Pancreas (tissue), 10 donors: ENCODE measurements at places on chromosomes 16 and 17. TPM values are rescaled to one million over a fixed set of nuclear protein-coding genes. Genes with fewer than 3 reads are reported as not detected.

- peak overlapping the region; percentile 68 for H3K27ac ChIP-seq
- no peak overlapping the region for H3K4me3 ChIP-seq
- H3K27me3 ChIP-seq = no peaks in the 10 kb centered on the region
Measured at GRCh38 chr17:32936894-32937500, 9.0 kb downstream of the TMEM98 start.

- H3K27ac ChIP-seq = no peak overlapping the region
- no peaks in the 10 kb centered on the region for H3K27me3 ChIP-seq
- H3K4me1 ChIP-seq = no peaks in the 10 kb centered on the region
Measured at GRCh38 chr17:39094607-39095308, 56.7 kb downstream of the PLXDC1 start.

DNA sequence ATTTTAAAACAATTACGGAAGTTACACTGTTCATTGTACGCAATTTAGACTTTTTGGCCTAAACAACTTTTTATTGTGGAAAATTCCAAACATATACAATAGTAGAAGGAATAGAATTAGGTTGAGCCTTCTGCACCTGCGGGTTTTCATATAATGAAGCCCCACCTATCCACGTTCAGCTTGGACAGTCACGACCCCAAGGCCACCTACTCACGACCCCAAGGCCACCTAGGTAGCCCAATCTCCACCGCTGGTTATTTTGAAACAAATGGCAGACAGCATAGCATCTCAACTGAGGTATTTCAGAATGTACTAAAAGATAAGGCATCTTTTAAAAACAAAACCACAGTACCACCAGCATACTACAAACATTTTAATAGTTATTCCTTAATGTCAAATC, 631 bp downstream of the NLRC5 start:
- H3K4me1 ChIP-seq = no peaks in the 10 kb centered on the region
- H3K27me3 ChIP-seq = no peaks in the 10 kb centered on the region
- H3K27ac ChIP-seq = no peak overlapping the region

DNA sequence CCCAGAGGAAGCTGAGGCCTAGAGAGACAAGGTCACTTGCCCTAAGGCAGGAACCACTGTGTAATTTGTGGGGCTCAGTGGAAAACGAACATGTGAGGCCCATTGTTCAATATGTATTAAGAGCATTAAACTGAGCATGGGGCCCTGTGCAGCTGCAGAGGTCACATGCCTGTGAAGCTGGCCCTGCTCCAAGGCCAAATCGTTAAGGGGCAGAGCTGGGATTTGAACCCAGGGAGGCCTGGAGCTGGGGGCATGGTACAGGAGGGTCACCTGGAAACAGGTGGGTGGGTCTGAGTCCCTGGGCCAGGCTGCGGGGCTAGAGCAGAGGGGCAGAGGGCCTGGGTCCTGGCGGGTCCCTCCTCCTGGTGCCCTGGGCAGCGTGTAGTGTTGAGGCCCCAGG, 19.7 kb downstream of the C16orf74 start:
- no peak for DNase-seq
- no peak overlapping the region for H3K4me3 ChIP-seq
- H3K27me3 ChIP-seq = no peaks in the 10 kb centered on the region
- H3K27ac ChIP-seq = no peak overlapping the region
- no peaks in the 10 kb centered on the region for H3K36me3 ChIP-seq

GRCh38 chr17:82794781-82795482, 43.1 kb downstream of the TBCD start:
- peak overlapping the region; percentile 9 for H3K27ac ChIP-seq
- no peak overlapping the region for H3K4me3 ChIP-seq
- no peak for DNase-seq
- H3K4me1 ChIP-seq = no peaks in the 10 kb centered on the region
- H3K27me3 ChIP-seq = no peaks in the 10 kb centered on the region

DNA sequence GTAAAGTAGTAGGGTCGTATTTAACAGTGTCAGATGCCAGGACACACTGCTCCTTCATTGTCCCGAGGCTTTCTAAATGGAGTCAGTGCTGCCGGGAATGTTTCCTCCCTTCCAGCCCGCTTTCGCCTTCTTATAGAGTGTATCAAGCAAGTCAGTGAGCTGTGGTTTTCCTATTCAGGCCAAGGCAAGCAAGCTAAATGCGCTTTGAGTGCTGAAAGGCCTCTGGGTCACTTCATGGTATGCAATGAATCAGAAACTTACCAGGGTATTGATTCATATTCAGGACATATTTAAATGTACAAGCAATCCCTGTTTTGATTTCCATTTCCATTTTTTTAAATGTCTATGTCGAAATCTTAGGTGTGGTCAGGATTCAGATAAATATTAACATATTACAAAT, 327.9 kb upstream of the SOX9 start:
- DNase-seq = no peak
- H3K27ac ChIP-seq = no peak overlapping the region
- H3K36me3 ChIP-seq = no peaks in the 10 kb centered on the region
- H3K4me3 ChIP-seq = no peak overlapping the region

DNA sequence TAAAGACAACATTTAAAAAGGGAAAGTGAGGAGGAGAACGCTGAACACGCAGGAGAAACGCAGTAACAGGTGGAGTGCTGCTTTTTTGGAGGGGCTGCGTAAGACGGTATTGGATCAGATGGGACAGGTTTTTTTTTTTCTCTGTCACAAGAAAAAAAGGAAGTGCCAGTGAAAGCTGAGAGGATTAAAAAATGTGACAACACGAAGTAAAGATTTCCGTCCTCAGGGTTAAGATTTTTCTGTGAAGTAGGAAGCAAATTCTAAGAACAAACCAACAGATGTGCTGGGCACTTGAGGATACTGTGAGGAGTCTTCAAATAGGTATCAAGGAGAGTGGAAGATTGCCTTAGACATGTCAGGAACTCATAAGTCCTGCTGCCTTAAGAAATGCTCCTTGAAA, 5.8 kb upstream of the ABCA9 start:
- no peaks in the 10 kb centered on the region for H3K36me3 ChIP-seq
- no peak for DNase-seq
- H3K27me3 ChIP-seq = no peaks in the 10 kb centered on the region
- H3K27ac ChIP-seq = no peak overlapping the region
- no peak overlapping the region for H3K4me3 ChIP-seq
- peaks cover 3% of the 10 kb centered on the region for H3K4me1 ChIP-seq

- H3K4me1 ChIP-seq = no peaks in the 10 kb centered on the region
- DNase-seq = no peak
- H3K4me3 ChIP-seq = no peak overlapping the region
Measured at GRCh38 chr17:51170736-51171135, 4.5 kb downstream of the NME2 start.

- H3K27me3 ChIP-seq = no peaks in the 10 kb centered on the region
- no peak overlapping the region for H3K27ac ChIP-seq
- H3K36me3 ChIP-seq = no peaks in the 10 kb centered on the region
- no peak for DNase-seq
Measured at GRCh38 chr17:2835780-2836179, 39.5 kb downstream of the RAP1GAP2 start.

- no peak overlapping the region for H3K4me3 ChIP-seq
- no peaks in the 10 kb centered on the region for H3K4me1 ChIP-seq
- no peaks in the 10 kb centered on the region for H3K27me3 ChIP-seq
- H3K36me3 ChIP-seq = no peaks in the 10 kb centered on the region
- H3K27ac ChIP-seq = no peak overlapping the region
- no peak for DNase-seq
Measured at GRCh38 chr17:72749119-72749572, 343.3 kb downstream of the SLC39A11 start.

GRCh38 chr17:77718669-77718961, 239.9 kb upstream of the TNRC6C start:
- H3K27ac ChIP-seq = no peak overlapping the region
- no peaks in the 10 kb centered on the region for H3K36me3 ChIP-seq
- DNase-seq = no peak

Gene SLFN12L
- 0.52 TPM for total RNA-seq

Gene RAPGEFL1
- 2.6 TPM for total RNA-seq

Gene TBC1D3I
- 0.55 TPM for total RNA-seq

Gene TBX6
- total RNA-seq = 3.0 TPM
